Astrocyte of the cerebellum (primary cell): ENCODE measurements at places on chromosomes 7 and 10.

DNA sequence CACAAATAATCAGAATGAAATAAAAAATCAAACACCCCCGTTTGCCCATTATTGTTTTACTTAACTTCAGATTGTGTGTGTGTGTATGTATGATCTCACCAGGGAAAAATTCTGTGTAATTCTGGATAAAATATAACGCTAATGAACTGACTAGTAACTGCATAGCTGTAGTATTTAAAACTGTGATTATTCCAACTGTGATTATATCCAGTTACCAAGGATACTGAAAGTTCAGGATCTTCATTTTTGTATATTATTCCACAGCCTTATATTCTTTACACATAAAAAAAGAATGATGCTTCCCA is 2.9 kb downstream of the TWIST1 start:
- DNase-seq, result no peak

DNA sequence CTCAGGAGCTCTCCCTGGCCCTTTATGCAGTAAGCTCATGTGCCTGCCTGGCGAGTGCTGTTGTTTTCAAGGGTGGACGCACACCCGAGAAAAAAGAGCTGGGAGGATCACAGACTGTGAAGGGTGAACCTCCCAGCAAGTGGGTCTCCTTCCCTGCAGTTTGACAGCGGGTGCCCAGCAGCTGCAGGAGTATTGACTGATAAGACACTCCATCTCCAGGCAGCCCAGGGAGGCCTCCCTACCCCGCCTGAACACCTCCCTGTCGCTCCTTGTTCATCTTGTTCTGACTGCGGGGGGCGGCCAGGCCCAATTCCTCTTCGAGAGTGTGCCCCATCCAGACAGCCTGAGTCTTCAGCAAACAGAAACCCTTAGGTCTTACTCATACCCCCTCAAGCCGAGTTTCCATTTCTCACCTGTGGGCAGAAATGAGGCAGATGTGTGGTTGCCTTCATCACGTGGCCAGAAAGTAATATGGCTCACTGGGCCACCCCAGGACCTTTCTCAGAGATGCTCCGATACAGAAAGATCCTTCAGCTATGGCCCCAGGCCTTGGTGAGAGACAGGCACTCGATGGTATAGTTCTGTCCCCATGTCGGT is 17.2 kb downstream of the MDH2 start:
- no peak for DNase-seq

DNA sequence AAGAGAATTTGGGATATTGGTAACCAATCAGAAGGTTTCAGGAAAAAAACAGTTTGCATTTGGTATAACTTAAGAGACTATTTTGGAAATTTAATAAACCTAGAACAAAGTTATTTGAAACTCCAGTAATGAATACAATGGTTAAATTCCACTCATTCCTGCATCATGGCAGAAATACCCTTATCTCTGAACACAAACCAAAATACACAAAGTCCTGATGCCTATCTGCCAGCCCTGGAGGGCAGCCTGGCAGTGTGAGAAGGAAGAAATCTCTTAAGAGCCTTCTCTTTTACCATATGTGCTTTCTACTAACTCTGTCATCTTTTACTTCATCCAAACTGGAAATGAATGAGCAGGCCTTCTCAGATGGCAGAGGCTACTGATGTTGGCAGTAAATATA is 147.1 kb upstream of the LYZL1 start:
- DNase-seq, result no peak

DNA sequence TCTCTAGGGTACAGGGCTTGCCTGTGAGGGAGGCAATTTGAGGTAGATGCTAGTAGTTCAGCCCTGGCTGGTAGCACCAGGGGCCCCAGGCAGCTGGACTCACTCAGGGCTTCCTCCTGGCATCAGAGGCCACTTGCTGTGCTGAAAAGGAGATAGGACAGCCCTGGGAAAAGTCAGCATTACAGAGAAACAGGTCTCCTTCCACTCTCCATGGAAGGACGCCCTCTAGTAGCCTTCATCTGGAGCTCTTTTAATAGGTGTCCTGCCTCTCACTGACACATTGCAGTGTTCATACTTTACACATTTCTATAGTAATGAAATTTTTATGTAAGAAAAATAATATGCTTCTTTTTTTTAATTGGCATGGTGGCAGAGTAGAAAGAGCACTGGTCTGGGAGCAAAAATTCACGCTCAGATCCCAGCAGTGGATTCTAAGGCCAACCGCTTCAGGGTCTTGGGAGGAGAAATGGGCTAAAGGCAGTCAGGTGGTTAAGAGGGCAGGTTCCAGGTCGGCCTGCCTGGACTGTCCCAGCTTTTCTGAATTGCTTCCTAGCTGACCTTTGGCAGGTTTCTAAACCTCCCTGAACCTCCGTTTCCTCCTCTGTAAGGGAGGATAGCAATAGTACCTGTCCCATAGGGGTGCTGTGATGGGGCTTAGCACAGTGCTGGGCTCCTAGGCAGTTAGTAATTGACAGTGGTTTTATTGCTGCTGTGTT is 35.8 kb downstream of the AIFM2 start:
- DNase-seq, result no peak

GRCh38 chr10:21160116-21160515 is 263.0 kb upstream of the NEBL start:
- DNase-seq, result no peak

DNA sequence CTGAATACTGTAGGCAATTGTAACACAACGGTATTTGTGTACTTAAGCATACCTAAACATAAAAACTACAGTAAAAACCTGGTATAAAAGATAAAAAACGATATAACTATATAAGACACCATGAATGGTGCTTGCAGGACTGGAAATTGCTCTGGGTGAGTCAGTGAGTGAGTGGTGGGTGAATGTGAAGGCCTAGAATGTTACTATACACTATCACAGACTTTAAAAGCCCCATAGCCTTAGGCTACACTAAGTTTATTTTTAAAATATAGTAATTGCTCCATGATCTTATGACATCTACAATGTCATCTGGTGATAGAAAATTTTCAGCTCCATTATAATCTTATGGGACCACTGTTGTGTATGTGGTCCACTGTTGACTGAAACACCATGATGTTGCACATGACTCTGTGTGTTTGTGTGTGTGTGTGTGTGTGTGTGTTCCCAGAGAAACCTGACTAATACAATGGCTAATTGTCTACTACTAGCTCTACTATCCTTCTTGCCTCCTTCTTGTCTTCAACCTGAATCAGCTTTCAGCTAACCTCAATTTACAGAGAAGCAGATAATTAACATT is 27.6 kb upstream of the PRPF18 start:
- DNase-seq, result no peak

GRCh38 chr10:36221101-36221500 is 579.0 kb upstream of the FZD8 start:
- no peak for DNase-seq
